ENCODE measurements at places on chromosomes 3 and 15.

- peak; percentile 58 for DNase-seq
These were observed 50.9 kb downstream of the ABHD2 start for GRCh38 chr15:89138999-89139612.

DNA sequence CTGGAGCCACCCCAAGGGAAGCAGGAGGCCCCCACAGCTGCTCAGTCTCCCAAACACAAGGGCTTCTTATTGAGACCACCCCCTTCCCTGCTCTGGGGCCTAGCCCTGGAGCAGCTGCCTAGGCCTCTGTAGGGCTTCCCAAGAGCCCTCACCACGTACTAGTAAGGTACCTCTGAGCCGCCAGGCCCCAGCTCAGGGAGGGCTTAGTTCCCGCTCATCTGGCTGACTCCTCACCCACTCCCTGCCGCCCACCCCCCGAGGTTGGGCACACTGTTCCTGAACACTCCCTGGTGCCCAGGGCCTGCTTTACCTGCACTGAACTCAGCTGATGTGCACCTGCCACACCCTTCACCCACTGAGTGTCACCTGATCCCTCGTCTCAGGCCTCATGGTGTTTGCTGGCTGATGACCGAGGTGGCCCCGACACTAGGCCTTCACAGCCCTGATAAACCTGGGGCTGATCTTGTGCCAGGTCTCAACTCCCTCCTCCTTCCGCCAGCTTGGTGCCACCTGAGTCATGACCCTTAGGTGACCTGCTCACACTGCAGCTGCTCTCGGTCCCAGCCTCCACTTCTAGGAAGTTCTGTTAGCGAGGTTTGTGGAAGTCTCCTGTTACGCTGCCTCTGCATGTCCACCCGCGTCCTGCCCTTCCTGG is 18.0 kb upstream of the SPTBN5 start:
- no peak for DNase-seq

- peak; percentile 17 for DNase-seq
These were observed 18.2 kb upstream of the B4GALT4 start for GRCh38 chr3:119258915-119259314.

DNA sequence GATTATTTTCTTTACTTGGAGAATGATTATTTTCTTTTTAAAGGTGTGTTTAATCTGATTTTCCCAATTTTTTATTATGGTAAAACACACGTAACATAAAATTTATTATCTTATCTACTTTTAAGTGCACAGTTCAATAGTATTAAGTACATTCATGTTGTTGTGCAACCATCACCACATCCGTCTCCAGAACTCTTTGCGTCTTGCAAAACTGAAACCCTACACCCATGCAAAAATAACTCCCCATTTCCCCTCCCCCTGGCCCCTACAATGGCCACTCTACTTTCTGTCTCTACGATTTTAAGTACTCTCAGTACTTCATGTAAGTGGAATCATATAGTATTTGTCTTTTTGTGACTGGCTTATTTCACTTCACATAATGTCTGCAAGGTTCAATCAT is 230.7 kb downstream of the SATB1 start:
- DNase-seq, result no peak

DNA sequence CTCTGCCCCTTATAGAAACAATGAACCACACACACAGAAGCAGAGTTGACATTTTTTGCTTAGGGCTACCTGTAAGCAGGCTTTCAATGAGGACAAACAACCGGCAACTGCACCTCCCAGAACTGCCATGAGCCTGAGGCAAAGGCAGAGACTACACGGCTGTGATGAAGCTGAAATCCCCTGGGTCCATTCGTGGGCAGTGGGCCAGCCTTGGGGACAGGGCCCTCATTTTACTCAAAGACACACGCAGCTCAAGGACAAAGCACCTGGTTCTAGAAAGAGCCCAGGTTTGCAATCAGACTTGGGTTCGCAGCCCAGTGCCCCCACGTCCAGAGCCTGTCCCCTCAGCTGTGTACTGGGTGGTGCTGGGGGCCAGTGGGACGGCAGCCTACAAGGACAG is 17.9 kb downstream of the FAM174B start:
- no peak for DNase-seq
